SHP77 (cell line): ENCODE measurements at places on chromosomes 3 and 15.

- no peak for DNase-seq
Measured at GRCh38 chr3:44236485-44236908, 5.2 kb upstream of the TOPAZ1 start.

DNA sequence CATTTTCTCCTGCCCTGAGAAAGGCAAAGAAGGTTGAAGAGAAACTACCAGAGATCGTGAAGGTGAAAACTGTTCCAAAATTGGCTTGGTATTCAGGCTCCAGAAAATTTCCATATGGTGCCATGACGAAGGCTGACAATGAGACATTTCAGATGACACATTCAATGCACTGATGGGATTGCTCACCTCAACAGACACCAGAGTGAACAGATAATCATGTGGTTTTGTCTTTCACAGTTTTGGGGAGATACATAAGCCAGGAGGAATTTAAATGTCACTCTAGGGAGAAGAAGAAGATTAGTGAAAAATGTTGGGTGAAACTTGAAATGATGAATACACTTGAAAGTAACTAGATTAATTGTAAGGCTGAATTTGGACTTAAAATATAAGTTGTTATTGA lies 339.7 kb upstream of the EPHA3 start:
- DNase-seq: no peak

GRCh38 chr3:149559525-149559924 lies 85.0 kb downstream of the TM4SF4 start:
- DNase-seq: no peak

DNA sequence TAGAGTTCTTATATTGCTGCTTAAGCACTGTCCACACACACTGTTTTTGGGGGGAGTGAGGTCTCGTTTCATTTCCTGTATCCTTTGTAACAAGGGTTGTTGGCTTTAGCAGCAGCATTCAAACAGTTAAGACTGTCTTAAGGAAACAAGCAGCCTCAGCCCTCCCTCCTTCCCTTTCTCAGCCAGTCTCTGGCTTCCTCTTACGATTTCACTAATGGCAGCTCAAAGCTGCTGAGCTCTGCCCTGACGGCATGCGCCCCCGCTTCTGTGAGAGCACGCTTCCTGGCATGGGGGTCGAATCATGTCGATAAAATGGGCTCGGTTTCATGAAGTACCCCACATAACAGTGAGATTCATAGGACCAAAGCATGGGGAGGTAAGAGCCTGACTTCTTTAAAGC lies 105.0 kb downstream of the KLHL25 start:
- no peak for DNase-seq

- DNase-seq: no peak
Measured at GRCh38 chr15:45361878-45362277, 16.5 kb downstream of the GATM start.

DNA sequence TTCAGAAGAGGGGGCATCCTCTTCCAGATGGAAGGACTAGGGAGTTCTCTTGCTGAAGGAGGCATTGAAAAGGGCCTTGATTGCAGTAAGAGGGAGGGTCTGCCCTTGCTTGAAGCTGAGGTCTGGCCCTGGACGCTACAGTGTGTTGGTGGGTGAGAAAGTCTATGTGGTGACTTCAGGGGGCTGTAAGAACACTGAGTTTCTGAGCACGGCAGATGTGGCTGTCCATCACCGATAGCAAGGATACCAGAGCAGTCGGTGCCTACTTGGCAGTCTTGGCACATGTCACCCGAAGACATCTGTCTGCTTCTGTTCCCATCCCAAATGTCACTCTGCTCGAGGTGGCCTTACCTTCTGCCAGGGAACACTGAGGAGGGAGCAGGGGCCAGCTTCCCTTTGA lies 631.1 kb upstream of the CFAP20DC start:
- DNase-seq: no peak

- no peak for DNase-seq
Measured at GRCh38 chr3:107524326-107524840, 1.6 kb downstream of the BBX start.

GRCh38 chr3:150451329-150452048 lies 43.4 kb downstream of the TSC22D2 start:
- DNase-seq: no peak

DNA sequence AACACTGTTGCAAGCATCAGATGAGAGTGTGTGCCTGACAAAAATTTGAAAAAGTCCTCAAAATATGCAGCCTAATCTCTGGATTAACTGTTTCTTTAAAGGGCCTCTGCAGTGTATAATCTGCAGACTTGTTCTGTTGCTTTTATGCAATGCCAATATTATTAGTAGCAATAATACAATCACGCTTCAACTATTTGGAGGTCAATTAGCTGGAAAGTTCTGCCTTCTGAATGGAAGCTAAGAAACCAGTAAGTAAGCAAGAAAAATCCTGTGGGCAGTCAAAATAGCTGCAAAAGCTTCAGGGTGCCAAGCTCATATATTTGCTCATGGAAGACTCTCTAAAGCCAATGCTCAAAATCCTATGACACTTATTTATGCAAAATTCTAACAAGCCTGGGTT lies 153.2 kb upstream of the NR2F2 start:
- no peak for DNase-seq

GRCh38 chr15:29090617-29091466 lies 178.8 kb downstream of the NSMCE3 start:
- DNase-seq: no peak

DNA sequence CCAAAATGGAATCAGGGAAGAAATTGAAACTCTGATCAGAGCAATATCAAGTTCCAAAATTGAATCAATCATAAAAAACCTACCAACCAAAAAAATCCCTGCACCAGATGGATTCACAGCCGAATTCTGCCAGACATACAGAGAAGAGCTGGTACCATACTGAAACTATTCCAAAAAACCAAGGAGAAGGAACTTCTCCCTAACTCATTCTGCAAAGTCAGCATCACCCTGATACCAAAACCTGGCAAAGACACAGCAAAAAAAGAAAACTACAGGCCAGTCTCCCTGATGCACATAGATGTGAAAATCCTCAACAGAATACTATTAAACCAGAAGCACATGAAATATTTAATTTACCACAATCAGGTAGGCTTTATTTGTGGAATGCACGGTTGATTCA lies 118.1 kb downstream of the MYRIP start:
- DNase-seq: no peak

- DNase-seq: no peak
Measured at GRCh38 chr3:172104471-172105072, 65.2 kb downstream of the FNDC3B start.

DNA sequence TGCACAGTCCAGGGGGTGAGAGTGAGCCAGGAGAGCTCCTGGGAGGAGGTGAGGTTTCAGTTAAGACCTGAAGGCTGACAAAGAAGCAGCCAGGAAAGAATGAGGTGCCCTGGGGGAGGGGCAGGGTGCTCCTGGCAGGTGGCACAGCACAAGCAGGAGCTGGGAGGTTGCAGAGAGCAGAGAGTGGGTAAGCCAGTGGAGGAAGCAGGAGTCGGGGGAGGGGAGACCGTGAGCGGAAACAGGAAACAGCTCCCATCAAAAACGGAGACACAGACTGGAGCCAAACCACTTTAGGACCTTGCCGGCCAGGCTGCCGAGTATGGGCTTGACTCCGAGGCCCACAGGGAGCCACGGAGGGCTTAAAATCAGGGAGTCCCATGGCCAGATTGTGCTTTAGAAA lies 12.1 kb upstream of the FBLN2 start:
- no peak for DNase-seq

GRCh38 chr3:192861972-192862371 lies 55.7 kb downstream of the MB21D2 start:
- DNase-seq: no peak

- no peak for DNase-seq
Measured at GRCh38 chr3:171824824-171825221, 14.5 kb upstream of the PLD1 start.

DNA sequence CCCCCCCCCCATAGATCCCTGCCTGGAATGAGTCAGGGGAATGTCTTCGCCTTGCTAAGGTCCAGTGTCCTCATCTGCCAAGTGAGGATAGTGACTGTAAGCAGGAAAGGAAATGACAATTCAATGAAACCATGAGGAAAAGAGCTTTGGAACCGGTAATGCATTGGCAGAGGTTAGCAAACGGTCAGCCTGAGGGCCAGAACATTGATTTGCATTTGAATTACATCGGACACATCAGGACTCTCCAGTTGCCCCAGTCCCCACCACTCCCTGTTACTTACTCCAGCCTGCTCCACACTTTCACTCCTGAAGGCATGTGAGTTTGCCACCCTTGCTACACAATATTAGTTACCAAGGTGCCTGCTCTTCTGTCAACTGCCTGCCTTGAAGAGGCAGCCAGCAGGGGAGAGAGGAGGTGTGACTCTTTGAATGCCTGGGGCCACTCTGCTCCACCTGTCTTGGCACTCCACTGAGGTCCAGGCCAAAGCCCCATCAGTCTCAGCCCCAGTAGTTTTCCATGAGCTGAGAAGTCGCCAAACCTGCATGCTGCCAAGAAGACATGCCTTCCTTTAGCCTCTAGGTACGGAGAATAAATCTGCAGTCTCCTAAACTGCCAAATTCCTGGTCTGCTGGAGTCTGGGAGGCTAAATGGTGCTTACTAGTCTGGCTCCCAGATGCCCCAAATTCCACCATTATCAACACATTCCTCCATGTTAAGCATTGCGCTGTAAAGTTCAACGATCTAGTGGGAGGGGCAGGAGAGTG lies 191.7 kb upstream of the TLE3 start:
- no peak for DNase-seq

GRCh38 chr15:87648278-87648677 lies 608.3 kb downstream of the NTRK3 start:
- no peak for DNase-seq

DNA sequence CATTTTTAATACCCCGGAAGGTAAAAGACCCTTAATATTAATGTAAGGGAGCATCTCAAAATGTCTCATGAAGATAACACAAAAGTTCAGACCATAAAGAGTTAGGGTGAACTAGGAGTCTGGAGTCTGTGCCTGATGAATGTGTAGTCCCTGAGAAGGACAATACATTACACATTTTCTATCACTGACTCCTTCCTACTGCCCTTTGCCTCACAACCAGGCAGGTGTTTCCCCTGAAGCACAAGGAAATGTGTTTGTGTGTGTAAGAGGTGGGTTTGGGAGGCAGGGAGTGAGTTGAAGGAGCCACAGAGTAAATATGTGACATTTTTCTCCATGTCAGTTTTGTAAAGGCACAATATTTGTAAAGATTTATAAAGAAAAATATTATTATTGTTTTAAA lies 59.1 kb downstream of the SSR3 start:
- no peak for DNase-seq

DNA sequence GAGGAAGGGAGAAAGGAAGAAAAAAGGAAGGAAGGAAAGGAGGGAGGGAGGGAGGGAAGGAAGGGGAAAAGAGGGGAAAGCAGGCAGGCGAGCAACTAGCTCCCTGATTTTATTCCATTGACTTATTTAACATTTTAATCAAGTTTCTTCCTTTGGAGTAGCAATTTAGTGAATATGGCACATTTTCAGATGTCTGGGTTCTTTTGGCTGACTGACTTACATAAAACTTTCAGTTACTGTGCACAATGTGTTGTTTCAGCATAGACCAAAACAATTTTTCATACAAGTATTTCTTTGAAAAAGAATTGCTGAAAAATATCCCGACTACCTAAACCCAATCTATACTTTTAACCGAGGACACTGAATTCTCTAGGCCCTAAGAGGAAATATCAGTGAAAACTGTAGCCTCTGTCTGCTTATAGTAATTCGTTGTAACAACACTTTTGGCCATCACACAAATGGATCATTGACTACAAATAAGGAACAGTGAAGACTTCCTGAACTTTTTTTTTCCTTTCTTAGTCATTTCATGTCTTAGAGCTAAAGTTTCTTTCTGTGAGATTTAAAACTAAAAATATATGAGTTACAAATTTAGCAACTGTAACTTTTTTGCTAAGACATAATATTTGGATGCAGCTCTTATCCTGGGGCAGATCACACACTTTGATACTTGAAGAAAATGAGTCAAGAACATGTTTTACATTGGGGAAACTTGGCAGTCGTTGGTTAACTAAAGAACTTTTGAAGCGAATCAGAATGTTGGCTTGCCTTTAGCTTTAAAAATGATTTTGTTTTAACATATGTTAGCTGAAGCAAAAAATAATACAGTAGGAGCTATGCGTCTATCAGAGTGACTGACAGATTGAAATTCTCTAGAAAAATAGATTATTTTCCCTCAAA lies 79.6 kb downstream of the SOX2 start:
- DNase-seq: no peak

GRCh38 chr15:43242616-43243015 lies 21.8 kb upstream of the EPB42 start:
- no peak for DNase-seq

GRCh38 chr15:74535388-74536084 lies 5.5 kb upstream of the ARID3B start:
- no peak for DNase-seq

DNA sequence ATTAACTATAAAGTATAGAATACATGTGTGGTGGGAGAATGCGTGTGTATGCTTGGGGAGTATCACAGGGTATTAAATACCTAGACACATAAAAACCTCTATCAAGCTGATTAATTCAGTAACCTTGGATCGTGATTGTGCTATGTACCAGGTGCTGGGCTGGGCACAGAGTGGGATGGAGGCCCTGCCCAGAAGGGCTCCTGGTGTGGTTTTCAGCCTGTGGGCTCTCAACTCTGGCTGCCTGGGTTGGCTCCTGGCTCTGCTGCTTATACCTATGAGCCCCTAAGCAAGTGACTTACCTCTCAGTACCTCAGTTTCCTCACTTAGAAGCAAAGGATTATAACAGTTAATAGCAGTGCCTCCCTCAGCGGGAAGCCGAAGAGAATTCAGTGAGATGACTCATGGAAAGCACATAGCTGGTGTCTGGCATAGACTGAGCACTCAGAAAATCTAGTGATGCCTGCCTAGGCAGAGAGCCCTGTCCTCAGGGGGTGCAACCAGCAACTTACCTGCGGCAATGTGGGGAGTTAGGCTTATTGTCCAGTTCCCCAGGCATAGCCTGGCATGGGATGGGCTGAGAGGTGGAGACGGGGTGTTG lies 90.6 kb upstream of the MYZAP start:
- DNase-seq: no peak

GRCh38 chr3:86951322-86951721 lies 39.6 kb downstream of the VGLL3 start:
- no peak for DNase-seq

GRCh38 chr15:84570164-84570735 lies 30.6 kb upstream of the ZSCAN2 start:
- DNase-seq: no peak

DNA sequence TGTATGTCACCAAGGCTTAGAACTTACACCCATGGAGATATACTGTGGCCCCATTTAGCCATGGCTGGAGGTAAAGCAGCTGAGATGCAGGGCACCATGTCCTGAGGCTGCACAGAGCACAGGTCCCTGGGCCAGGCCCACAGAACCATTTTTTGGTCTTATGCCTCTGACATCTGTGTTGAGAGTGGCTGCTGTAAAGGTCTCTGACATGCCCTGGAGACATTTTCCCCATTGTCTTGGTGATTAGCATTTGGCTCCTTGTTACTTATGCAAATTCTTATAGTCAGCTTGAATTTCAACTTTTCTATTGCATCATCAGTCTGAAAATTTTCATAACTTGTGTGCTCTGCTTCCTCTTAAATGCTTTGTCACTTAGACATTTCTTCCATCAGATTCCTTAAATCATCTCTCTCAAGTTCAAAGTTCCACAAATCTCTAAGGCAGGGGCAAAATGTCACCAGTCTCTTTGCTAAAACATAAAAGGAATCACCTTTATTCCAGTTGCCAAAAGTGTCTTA lies 701.3 kb downstream of the EPHA3 start:
- DNase-seq: no peak

GRCh38 chr3:100813828-100814227 lies 104.5 kb downstream of the TFG start:
- no peak for DNase-seq

- no peak for DNase-seq
Measured at GRCh38 chr3:3799173-3800079, at the start of gene LRRN1. TSS of gene LRRN1 (plus strand) at chr3:3799431. CDS start at chr3:3844642, 45,211 bp downstream.
